ENCODE measurements at places on chromosomes 5 and 9. TPM values are rescaled to one million over a fixed set of nuclear protein-coding genes. Genes with fewer than 3 reads are reported as not detected.

DNA sequence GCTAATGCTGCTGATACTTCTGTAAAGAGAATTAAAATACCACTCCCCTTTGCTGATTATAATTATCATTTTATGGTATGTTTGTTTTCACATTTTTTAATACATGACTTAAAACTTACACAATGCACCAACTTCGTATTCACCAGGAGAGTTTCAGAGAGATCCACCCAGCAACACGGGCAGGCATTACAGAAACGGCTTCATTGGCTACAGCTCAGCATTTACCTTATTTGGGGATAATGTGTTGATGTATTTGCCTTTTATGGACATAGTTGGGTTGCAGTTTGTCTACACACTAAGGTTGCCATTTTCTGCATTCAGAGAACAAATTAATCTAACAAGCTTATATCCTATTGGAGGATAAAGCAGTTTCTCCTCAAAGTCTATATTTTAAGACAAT lies 423.6 kb downstream of the PRDM9 start:
- H3K4me3 ChIP-seq: no peak overlapping the region
- H3K27ac ChIP-seq: no peak overlapping the region

GRCh38 chr9:99713838-99714306 lies 107.8 kb upstream of the NR4A3 start:
- no peaks in the 10 kb centered on the region for H3K4me1 ChIP-seq
- H3K27me3 ChIP-seq: no peaks in the 10 kb centered on the region
- H3K27ac ChIP-seq: no peak overlapping the region
- H3K4me3 ChIP-seq: no peak overlapping the region
- no peak for DNase-seq
- no peaks in the 10 kb centered on the region for H3K36me3 ChIP-seq

DNA sequence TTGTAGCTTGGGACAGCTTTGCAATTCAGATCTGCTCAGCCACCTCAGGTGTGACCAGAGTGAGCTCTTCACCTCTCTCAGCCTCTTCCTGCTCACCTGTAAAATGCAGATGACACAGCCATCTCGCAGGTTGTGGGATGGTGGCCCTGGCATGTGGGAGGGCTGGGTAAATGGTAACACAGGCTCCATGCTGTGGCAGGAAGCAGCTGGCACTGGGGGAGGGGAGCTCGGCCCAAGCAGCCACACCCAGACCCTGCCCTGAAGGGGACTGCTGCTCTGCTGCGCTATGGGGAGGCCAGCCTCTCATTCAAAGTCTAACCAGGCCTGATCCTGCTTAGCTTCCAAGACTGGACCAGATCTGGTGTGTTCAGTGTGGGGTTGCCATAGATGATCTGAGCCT lies 24.1 kb downstream of the PHF2 start:
- DNase-seq: no peak
- H3K27ac ChIP-seq: no peak overlapping the region
- no peaks in the 10 kb centered on the region for H3K4me1 ChIP-seq
- no peaks in the 10 kb centered on the region for H3K36me3 ChIP-seq
- H3K4me3 ChIP-seq: no peak overlapping the region
- H3K27me3 ChIP-seq: no peaks in the 10 kb centered on the region

DNA sequence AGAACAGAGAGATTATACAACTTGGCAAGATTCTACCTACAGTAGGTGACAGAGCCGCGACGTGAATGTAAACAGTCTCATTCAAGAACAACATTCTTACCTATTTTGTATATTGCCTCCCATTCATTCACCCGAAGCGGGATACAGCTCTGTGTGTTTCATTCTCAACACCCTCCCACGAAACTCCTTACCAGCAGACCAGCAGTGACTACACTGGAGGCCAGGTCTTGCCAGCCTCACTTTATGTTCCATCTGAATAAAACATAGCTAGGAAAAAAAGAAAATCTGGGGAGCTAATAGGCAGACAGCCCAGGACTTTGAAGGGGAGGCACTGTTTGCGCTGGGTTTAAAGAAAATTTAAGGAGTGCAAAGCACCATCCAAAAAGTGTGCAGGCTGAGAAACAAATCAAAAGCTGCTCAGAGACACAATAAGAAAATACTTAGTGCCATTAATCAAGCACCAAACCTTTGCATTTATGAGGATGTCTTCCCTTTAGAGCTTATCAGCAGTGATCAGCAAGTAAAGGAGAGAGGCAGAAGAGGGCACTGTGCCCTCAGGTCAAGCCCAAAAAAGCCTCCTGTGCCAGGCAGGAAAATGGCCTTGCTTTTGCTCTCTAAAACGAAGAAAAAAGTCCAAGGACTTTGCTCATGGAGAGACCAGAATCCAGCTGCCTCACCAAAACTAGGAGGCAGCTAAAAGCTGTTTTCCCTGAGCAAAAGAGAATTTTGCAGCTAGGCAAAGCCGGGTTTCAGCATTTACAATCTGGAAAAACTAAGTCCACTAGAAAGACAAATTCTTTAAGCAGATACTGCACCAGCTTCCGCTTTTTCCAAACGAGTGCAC lies 295.1 kb downstream of the BNC2 start:
- no peak overlapping the region for H3K27ac ChIP-seq
- H3K4me1 ChIP-seq: no peaks in the 10 kb centered on the region
- H3K4me3 ChIP-seq: no peak overlapping the region
- H3K36me3 ChIP-seq: no peaks in the 10 kb centered on the region
- H3K27me3 ChIP-seq: no peaks in the 10 kb centered on the region

DNA sequence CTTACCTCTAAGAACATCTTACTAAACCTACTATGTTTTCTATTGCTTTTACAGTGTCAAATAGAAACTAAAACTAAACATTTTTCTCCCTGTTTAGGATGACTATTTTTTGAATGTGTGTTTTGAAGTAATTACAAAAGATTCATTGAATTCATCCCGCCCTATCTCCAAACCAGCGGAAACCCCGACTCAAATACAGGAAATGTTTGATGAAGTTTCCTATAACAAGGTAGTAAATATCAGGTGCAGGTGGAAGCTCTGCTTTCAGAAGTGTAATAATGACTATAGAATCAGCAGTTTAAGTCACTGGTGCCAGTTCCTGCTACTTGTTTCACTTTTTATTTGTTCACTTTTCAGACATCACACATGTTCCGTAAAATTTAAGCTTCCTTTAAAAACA lies 20.0 kb downstream of the ERAP2 start:
- H3K27me3 ChIP-seq: no peaks in the 10 kb centered on the region
- no peaks in the 10 kb centered on the region for H3K4me1 ChIP-seq
- no peaks in the 10 kb centered on the region for H3K36me3 ChIP-seq
- no peak overlapping the region for H3K4me3 ChIP-seq
- no peak overlapping the region for H3K27ac ChIP-seq

DNA sequence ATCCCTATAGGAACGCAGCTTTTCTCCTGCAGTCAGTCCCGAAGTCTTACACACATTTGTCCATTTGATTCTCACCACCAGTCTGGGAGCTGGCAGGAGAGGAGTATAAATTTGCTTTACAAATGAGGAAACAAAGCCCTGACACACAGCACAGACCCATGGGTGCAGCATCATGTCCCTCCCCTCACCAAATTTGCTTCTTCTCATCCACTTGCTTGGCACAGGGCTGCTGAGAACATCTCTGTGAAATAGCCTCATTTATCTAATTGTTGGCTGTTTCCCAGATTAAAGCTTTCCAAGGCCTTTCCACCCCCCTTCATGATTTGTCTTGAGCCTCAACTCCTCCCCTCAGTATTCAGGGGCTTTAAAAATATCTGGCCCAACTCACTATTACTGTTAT lies 11.3 kb upstream of the ADRB2 start:
- no peaks in the 10 kb centered on the region for H3K27me3 ChIP-seq
- no peak overlapping the region for H3K27ac ChIP-seq
- H3K4me1 ChIP-seq: no peaks in the 10 kb centered on the region
- H3K36me3 ChIP-seq: no peaks in the 10 kb centered on the region
- H3K4me3 ChIP-seq: no peak overlapping the region

DNA sequence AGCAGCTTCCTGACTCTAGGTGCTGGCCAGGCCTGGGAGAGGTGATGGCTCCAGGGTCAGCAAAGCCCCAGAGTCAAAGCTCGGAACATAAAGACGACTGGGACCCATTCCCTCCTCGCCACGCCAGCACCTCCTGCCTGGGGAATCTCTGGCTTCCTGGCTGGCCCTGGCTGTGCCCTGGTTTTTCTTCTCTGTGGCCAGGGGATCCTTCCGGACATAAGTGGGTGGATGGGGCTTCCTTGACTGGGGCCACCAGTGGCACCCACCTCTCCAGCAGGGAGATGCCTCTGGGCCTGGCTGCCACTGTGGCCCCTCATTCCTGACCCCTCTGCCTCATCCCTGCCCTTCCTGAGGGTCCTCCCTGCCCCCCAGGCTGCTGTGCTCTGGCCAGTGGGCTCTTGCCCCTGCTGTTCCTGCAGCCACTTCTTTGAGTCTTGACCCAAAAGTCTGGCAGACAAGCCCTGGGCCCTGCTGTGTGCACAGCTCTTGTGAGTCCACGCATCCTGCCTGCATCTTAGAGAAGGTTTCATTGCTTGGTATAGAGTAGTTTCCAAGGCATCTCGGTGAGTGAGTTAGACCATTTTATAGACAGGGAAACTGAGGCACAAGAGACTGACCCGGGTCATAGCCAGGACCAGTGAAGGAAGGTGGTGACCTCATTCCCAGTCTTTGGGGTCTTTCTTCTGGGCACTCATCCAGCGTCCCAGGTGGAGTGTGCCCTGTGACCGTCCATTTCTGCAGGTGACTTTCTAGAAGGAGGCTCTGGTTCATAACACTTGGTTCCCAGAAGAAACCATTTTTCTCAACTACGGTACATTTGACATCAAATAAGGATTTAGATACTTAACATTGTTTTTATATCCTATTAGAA lies 17.3 kb upstream of the LPCAT1 start:
- DNase-seq: no peak
- no peaks in the 10 kb centered on the region for H3K36me3 ChIP-seq
- no peak overlapping the region for H3K27ac ChIP-seq
- H3K27me3 ChIP-seq: no peaks in the 10 kb centered on the region

DNA sequence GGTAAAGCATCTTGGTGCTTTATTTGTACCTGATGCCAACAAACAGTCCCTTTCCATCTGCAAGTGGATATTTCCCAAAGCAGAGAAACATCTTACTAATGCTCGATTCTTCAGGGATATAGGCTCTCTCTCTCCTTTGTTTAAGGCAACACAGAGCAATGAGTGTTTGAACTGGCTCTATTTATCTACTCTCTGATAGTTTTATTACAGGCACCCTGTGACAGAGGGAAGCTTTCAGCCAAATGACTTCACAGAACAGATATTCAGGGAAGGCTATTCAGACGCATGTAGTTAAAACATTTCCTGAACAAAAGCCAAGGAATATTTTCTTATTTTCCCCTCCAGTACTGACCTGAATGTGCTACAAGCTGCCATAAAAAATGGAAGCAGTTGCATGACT lies 141.8 kb downstream of the YIPF5 start:
- H3K4me1 ChIP-seq: no peaks in the 10 kb centered on the region
- no peak for DNase-seq
- no peaks in the 10 kb centered on the region for H3K36me3 ChIP-seq
- no peak overlapping the region for H3K4me3 ChIP-seq

DNA sequence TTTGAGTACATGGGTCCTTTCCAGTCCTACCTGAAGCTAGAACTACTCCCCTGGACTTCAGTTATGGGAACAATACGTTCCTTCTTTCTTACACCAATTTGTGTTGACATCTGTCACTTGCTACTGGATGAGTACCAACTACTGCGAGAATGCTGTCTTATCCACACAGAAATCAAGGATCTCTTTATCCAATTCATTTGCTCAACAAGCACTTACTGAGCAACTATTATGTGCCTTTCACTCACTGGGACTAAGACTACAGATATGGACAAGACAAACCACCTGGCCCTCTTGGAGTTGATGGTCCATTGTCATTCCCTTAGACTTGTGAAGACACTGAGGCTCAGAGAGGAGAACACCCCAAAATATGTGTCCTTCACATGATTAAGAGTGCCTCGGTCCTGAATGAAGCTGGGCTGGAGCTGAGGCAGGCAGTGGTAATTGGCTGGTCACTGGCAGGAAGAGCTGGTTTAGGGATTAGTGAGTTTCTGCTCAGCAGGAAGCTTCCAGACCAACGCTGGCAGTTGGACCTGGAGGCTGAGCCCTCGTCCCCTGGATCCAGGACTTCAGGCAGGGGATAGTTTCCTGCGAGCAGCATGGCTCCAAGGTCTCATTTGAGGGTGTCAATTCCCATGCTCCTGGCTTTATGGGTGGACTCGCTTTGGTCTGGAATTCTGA lies 8.4 kb upstream of the ARSI start:
- H3K36me3 ChIP-seq: no peaks in the 10 kb centered on the region
- no peaks in the 10 kb centered on the region for H3K27me3 ChIP-seq
- no peak overlapping the region for H3K4me3 ChIP-seq

The MAMDC4 gene
- 6.3 TPM for total RNA-seq

The ASPN gene
- total RNA-seq: not detected

The CAVIN4 gene
- 0.82 TPM for total RNA-seq

The NEURL1B gene
- 5.3 TPM for total RNA-seq

The BNC2 gene
- total RNA-seq: 5.7 TPM

The ZNF879 gene
- total RNA-seq: 5.9 TPM

The CWC27 gene
- 19.7 TPM for total RNA-seq

The PCDHB4 gene
- total RNA-seq: 0.26 TPM

The CAPSL gene
- not detected for total RNA-seq

The PCDHGA2 gene
- 0.05 TPM for total RNA-seq

Data from Panc1 (cell line).